ENCODE measurements at places on chromosomes 4 and X.

DNA sequence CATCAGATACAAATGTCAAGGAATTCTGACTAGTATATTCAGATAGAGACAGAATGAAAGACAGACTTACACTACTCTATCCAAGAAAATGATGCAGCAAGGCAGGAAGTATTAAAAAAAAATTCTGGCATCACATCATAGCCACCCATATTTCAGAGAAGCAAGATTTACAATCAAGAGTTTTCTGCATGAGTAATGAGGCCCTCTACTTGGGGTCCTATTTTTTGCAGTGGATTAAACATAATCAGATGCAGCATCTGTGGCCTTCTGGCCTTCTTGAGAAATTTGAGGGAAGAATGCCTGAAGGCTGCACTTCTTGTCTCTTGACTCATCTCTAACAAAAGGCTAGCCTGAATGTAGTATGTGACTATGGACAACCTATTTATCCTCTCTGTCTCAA lies 48.2 kb upstream of the SLIT2 start:
- no peak for DNase-seq

DNA sequence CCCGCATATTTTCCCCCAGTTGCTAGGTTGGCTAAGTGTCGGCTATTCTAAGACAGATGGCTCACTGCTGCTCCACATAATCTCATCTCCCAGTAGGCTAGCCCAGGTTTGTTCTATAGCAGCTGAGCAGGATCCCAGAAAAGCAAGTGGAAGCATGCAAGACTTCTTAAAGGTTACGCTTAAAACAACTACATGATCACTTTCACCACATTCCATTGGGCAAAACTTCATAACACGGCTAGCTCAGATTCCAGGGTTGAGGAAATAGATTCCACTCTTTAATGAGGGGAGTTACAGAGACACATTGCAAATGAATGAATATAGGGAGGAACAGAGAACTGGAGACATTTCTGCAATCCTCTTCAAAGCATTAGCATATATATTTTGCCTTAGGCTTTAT lies 12.9 kb upstream of the RAB33B start:
- DNase-seq, result no peak

GRCh38 chrX:7420717-7421116 lies 272.8 kb upstream of the PUDP start:
- no peak for DNase-seq

DNA sequence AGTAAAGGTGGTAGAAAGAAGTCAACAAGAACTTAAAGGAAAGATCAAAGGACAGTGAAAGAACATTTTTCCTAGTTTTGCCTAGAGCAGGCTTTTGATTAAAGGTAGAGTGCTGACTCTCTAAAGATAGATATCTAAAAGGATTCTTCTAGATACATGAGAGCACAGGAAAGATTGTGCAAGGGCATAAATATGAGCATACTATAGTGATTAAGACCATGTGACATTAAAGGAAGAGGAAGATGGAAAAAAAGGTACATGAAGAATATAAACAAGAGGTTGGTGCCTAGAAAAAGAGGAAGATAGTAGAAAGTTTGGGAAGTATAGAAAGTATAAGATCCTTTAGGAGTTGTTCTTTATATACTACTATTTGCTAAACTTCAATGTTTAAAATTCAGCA lies 26.1 kb upstream of the TET2 start:
- peak; percentile 30 for DNase-seq

DNA sequence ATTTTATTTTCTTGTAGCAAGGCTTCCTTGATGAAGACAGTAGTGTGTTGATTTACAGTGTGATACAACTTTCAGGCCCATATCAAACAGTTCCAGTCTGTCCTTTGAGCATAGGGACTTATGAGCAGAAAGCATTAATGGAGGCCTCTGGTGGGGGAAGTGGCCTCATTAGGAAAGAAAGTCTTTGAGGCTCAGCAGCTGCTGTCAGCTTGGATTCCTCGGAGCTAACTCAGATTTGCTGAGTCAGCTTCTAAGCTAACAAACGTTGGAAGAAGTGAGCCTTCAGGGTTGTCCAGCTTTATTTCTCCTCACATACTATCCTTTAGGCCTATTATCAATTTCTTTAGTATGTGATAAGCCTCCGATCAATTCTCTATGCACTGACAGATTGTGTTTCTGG lies 15.8 kb upstream of the SFRP2 start:
- DNase-seq, result no peak

- no peak for DNase-seq
These were observed 7.7 kb upstream of the GALNT7 start for GRCh38 chr4:173160871-173161270.

DNA sequence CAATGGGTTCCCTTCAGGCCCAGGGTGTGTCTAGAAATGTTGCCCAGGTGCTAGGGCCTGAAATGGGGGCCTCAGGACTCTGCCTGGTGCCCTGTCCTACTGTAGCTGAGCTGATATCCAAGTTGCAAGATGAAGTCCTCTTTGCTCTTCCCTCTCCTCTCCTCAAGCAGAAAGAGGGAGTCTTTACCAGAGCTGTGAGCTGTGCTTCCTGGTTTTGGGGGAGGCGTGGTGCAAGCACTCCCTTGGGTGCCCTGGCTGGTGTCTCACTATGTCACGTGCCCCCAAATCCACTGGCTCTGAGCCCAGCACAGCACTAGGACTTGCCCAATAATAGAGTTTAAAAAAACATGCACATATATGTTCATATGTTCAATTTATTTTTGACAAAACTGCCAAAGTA lies 29.3 kb upstream of the CT47A1 start:
- no peak for DNase-seq

GRCh38 chr4:109764376-109764775 lies 34.5 kb upstream of the PLA2G12A start:
- DNase-seq, result no peak

- DNase-seq, result no peak
These were observed 5.1 kb upstream of the PRMT9 start for GRCh38 chr4:147689067-147689466.

DNA sequence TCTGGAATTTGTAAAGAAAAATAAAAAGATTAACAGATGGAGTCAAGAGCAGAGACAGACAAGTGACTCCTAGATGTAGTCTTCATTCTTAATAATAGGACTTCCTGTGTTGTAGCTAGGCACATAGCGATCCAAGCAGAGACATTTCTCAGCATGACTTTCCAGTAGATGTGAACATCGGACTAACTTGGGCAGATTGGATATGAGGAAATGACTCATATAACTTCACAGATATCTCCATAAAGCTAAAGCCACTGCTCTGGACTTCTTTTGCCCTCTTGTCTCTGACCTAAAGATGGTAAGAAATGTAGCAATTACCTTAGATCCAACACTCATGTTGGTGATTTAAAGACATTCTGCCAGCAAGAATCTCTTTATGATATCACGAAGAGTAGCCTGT lies 131.7 kb downstream of the EPHA5 start:
- DNase-seq, result no peak

GRCh38 chr4:33494150-33494549 lies 2750.2 kb downstream of the ARAP2 start:
- no peak for DNase-seq

- no peak for DNase-seq
These were observed 850.5 kb downstream of the CCSER1 start for GRCh38 chr4:90977726-90978125.

DNA sequence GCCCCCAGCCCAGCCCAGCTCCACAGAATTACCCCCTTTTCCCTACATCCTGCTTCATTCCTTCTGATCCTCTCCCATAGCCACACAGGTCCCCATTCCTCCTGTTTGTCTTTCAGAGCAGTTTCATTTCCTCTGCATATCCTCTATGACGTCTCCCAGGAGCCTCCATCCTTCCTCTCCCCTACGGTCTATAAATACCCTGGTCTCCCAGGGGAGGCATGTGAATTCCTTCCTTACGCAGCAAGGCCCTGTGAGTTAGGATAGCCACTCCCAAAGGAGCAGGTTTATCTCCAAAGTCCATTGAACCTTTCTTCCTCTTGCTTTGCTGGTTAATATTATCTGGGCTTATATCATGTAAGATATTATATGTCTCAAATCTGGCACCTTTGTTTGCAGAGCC lies 8.4 kb upstream of the APLN start:
- DNase-seq, result no peak

GRCh38 chr4:105434940-105435339 lies 38.9 kb downstream of the PPA2 start:
- DNase-seq, result no peak

DNA sequence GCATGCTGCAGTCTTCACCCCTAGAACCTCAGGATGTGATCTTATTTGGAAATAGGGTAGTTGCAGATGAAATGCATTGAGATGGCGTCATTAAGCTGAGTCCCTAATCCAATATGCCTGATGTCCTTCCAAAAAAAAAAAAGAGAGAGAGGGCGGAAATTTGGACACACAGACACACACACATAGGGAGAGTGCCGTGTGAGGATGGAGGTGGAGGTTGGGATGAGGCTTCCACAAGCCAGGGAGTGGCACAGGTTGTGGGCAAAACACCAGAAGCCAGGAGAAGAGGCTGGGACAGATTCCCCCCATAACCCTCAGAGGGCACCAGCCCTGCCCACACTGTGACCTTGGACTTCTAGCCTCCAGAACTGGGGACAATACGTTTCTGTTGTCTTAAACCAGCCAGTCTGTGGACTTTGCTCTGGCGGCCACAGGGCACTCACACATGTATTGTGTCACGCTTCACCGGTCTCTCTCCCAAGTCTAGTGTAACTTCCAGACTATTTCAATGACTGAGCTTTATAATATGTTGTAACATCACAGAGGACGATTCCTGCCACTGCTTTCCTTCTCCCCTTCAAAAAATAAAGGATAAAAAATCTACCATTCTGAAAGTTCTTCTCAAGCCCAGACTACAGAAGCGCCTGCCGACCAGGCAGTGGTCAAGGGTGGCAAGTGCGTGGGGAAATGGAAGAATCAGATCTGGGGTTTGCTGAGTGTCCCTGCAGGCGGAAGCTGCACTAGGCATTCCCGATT lies 35.8 kb upstream of the MAN2B2 start:
- DNase-seq, result no peak

DNA sequence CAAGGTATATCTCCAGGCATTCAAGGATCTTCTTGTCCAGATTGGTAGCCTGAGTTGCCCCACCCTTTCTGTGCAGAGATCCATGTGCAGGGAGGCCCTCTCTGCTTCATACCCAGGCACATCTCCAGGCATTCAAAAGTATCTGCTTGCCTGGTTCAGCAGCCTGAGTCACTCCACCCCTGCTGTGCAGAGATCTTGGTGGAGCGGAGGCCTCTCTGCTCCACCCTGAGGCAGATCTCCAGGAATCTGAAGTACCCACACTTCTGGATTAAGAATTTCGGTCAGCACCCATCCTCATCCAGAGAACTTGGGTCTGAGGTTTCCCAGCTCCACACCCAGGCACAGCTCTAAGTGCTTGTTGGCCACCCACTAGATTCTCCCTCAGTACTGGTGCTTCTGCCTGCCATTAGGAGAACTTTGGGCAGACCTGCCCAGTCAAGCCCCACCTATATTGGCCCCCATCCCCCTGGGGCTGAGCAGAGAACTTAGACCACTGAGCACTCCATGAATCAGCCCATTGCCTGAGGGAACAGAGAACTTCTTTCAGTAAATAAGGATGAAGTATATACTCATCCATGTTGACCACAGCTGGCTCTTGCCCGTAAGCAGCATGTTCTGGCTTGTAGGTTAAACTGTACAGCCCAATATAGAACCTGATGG lies 199.5 kb upstream of the ZCCHC13 start:
- no peak for DNase-seq

GRCh38 chrX:24648495-24648894 lies 1.3 kb upstream of the PCYT1B start:
- no peak for DNase-seq

- DNase-seq, result no peak
These were observed 1.4 kb upstream of the UGT2B4 start for GRCh38 chr4:69497076-69497475.

- no peak for DNase-seq
These were observed 110.8 kb downstream of the AFF1 start for GRCh38 chr4:87045659-87046058.

DNA sequence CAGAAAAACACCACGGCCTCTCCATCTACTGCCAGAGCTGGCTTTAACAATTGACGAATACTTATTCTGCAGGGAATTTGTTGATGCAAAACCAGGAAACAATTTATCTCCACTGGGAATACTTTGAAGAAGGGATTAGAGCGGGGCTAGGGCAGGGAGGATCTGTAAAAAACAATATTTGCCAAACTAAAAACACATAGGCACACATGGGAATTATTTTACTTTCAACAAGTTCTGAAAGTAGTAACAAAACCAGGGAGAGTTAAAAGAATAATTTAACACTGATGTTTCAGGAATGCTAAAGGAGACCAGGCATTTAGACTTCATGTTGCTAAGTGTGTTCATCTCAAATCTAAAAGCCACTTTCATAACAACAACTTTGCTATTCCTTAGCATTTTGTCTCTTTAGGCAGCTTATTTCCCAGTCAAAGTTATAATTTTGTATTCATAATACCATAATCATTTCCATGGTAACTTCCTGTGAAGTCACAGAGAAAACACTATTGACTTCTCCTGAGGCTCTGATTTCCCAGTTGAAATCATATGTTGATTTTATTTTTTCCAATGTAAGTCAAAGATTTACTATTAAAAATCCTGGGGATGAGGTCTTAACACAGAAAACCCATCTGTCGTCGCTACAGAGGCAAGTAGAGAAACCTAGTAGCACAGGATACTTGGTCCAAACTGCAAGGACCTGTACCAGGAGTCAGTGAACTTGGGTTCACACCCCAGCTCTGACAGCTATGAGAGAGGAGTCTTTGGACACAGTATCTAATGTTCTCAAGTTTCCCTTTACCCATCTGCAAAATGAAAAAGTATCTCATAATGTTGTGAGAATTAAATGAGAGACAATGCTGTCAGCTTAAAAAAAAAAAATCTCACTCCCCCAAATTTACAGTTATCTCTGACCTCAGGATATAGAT lies 69.3 kb downstream of the SH3RF1 start:
- DNase-seq, result no peak

DNA sequence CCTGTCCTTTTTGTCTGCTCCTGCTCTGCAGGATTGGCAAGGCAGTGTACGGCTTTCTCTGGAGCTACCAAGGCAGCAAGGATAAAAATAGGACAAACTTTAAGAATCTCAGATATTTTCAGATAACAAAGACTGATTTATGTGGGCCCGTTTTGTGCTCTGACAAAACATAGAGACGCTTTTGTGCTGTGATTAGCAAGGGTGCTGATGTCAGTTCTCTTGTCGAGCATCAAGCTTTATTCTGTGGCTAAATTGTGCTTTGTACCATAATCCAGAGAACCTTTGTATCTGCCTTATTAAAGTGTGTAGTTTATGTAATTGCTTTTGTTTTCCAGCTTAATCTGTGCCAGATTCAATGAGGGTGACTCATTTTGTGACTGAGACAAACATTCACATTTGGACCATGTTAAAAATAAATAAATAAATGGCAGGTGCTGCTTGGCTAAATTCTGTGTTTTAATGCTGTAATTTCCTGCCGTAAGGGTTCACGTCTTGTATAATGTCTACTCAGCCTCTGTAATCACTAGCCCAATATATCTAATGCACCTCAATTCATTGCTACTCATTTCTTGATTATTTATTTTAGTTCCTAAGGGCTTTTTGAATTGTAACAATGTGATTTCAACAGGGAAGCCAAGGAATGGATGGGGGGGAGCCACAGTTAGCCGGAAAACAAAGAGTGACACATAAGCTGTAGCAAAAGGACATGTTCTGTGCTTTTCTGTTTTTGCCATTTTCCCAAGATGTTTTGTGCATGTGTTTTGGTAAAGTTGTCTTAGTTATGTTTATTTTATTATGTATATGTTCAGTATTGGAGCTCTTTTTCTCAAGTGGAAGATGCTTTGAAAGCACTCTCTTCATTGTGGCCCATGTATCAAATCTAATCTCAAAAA lies 75.1 kb downstream of the GAB1 start:
- DNase-seq, result no peak

- no peak for DNase-seq
These were observed 47.2 kb downstream of the STARD8 start for GRCh38 chrX:68694435-68695205.

- no peak for DNase-seq
These were observed at the start of gene EGF for GRCh38 chr4:109912706-109913595. Gene EGF, plus strand, starts transcription at chr4:109912883. Its CDS starts 453 bp downstream, at chr4:109913336.

Measured in Kasumi-1 (cell line).